ENCODE measurements at places on chromosomes 4 and X.

DNA sequence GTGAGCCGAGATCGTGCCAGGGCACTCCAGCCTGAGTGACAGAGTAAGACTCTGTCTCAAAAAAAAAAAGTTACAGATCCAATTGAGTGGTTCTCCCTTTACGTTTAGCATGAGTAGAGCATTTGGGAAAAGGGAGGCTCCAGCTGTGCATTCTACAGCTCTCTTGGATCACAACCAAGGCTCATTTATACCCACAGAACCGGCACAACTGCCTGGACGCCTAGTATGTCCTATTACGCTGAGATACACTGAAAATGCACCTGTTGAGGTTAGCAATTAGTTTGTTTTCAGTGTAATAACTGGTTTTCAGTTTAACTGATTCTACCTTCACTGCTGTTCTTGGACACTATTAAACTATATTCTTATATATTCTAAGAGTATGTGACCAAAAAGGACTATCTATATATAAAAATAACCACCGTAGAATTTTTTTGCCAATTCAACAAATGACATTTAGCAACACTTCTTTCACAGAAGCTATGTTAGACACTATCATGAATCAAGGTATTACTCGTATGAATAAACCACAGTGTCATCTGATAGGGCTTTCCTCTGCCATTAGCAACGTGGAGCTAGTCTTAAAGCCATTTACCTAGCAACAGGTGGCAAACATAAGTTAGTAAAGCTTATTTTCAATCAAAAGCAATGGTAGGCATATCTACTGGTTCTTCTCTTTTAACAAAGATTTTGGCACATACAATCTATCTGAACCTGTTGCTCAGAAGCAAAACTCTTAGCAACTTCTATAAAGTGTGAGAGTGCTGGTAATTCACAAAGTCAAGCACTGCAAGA lies 3.6 kb downstream of the OTUD4 start:
- no peak for DNase-seq

DNA sequence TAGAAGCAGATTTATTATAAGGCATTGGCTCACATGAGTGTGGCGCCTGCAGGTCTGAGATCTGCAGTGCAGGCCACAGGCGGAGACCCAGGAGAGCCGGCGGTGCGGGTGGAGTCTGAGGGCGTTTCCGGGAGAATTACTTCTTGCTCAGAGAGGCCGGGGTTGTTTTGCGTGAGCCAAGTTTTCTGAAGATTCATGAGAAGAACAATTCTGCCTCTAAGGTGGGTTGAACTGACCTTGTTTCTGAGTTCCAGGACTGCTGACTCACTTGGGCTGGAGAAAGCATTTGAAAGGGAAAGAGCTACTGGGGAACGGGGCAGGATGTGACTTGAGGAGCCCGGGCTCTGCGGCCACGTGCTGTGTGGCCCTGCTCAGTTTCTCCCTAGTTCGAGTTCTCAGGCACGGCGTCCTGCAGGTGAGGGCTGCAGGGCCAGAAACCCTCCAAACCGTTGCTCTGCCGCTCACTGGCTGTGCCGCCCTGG lies 36.7 kb upstream of the SORCS2 start:
- DNase-seq: no peak

- DNase-seq: no peak
Observed at GRCh38 chr4:79831119-79831528, 241.9 kb downstream of the ANTXR2 start.

GRCh38 chrX:129650183-129650689 lies 4.5 kb downstream of the APLN start:
- no peak for DNase-seq

- no peak for DNase-seq
Observed at GRCh38 chr4:34372815-34373214, 1871.5 kb downstream of the ARAP2 start.
